ENCODE measurements at places on chromosomes 7 and 10.

GRCh38 chr10:52566471-52567246 is 205.9 kb downstream of the MBL2 start:
- no peaks in the 10 kb centered on the region for H3K4me1 ChIP-seq
- H3K27ac ChIP-seq: no peak overlapping the region
- no peaks in the 10 kb centered on the region for H3K36me3 ChIP-seq
- H3K4me3 ChIP-seq: no peak overlapping the region
- DNase-seq: no peak

GRCh38 chr10:116538456-116538855 is 7.3 kb upstream of the PNLIP start:
- no peaks in the 10 kb centered on the region for H3K27me3 ChIP-seq
- H3K4me1 ChIP-seq: no peaks in the 10 kb centered on the region

- no peak overlapping the region for H3K4me3 ChIP-seq
- no peaks in the 10 kb centered on the region for H3K4me1 ChIP-seq
- no peaks in the 10 kb centered on the region for H3K36me3 ChIP-seq
- no peak for DNase-seq
- no peaks in the 10 kb centered on the region for H3K27me3 ChIP-seq
Observed at GRCh38 chr7:158849768-158850544, 6.4 kb upstream of the DYNC2I1 start.

DNA sequence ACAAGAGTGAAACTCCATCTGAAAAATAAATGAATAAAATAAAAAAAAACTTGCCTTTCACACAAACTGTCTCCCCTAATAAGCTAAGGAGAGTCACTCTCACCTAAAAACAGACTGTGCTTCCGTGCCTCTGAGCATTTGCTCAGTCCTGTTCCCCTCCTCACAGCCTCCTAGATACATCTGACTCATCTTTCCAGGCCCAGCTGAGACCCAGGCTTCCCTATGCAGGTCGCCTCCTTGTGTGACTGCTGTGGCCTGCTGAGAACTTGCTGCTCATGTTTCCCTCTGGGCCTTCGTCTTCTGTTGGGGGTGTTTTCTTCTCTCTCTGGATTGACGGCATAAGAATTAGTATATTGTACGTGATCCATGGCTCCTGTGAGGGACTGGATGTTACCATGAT is 777.7 kb downstream of the LRMDA start:
- no peak for DNase-seq
- H3K4me3 ChIP-seq: no peak overlapping the region
- no peak overlapping the region for H3K27ac ChIP-seq
- H3K36me3 ChIP-seq: no peaks in the 10 kb centered on the region
- no peaks in the 10 kb centered on the region for H3K27me3 ChIP-seq

- no peak overlapping the region for H3K27ac ChIP-seq
- no peaks in the 10 kb centered on the region for H3K36me3 ChIP-seq
- H3K27me3 ChIP-seq: no peaks in the 10 kb centered on the region
Observed at GRCh38 chr7:51251290-51251689, 65.3 kb downstream of the COBL start.

GRCh38 chr7:69959789-69960499 is 361.7 kb downstream of the AUTS2 start:
- H3K27ac ChIP-seq: no peak overlapping the region
- no peak overlapping the region for H3K4me3 ChIP-seq
- DNase-seq: no peak
- no peaks in the 10 kb centered on the region for H3K27me3 ChIP-seq
- H3K36me3 ChIP-seq: no peaks in the 10 kb centered on the region

DNA sequence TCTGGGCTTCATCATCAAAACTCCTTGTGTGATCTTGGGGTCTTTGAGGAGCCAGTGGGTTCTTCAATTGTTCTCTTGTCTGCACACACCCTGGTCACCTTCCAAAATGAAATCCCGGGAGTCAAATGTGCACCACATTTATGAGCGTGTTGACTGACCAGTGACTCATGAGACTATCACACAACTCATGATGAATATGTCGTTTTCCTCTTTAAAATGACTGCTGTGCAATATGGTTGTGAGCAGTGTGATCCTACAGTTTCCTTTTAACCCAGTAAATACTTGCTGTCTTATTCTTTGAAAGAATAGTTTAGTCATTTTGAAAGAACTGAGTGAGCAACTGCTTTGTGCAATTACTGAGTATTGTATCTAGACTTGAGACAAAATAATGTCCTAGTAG is 149.2 kb downstream of the DYNC1I1 start:
- H3K27me3 ChIP-seq: no peaks in the 10 kb centered on the region
- no peak for DNase-seq
- H3K4me1 ChIP-seq: no peaks in the 10 kb centered on the region
- H3K27ac ChIP-seq: no peak overlapping the region
- no peaks in the 10 kb centered on the region for H3K36me3 ChIP-seq
- no peak overlapping the region for H3K4me3 ChIP-seq

GRCh38 chr7:45136106-45137060 is 21.2 kb upstream of the RAMP3 start:
- no peaks in the 10 kb centered on the region for H3K27me3 ChIP-seq
- H3K27ac ChIP-seq: no peak overlapping the region
- H3K36me3 ChIP-seq: no peaks in the 10 kb centered on the region
- DNase-seq: no peak
- no peak overlapping the region for H3K4me3 ChIP-seq
- no peaks in the 10 kb centered on the region for H3K4me1 ChIP-seq

Measured in thoracic aorta (tissue), 2 donors.